ENCODE measurements at places on chromosomes 1 and 21.
A peak's percentile ranks its signal among the peaks of the same experiment; 100 is the strongest.

DNA sequence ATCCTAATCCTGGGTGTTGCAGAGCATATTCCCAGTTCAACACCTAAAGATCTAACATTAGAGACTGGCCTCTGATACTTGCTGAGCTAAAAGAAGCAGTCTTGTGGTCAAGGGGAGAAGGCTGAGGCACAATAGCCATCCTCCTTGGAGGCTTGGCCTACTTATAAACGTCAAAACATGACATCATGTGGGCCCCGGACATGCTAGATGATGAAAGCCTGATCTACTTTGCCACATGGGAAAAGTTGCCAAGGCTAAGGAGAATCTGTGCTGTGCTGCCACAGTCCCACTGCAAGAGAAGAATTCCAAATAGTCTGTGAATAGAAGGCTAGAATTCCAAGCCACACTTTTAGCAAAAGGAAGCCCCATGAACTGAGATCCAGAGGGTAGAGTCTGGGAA, 43.9 kb upstream of the SAMD13 start:
- no peak for DNase-seq

- DNase-seq: no peak
Measured at GRCh38 chr1:25799935-25800702, at the start of gene SELENON. Gene SELENON (plus strand): TSS chr1:25800193. CDS start chr1:25800231, 38 bp downstream.

DNA sequence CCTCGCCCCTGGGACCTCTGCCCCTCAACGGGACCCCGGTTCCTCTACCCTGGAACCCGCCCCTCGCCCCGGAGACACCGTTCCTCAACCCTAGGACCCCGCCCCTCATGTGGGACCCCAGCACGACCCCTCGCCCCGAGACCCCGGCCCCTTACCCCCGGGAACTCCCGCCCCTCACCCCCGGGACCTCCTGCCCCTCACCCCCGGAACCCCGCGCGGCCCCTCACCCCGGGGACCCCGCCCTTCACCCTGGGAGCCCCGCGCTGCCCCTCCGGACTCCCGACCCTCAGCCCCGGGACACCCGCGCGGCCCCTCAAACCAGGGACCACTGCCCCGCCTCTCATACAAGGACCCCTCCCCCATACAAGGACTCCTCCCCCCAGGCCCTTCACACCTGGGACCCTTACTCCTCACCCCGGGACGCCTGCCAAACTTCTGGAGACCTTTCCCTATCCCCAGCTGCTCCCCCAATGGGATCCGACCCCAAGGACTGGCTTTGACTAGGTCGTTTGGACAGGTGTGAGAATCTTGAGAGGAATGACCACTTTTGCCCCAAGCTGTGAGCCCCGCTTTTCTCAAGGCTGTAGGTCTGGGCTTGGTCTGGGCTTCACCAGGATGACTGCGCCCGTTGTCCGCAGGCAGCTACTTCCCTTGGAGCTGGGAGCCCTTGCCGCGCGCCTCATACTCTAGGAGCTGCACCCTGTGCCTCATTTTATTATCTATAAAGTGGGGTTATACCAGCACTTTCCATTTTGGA, 843 bp downstream of the DIP2A start:
- DNase-seq: no peak

GRCh38 chr1:151898519-151898991, 10.8 kb downstream of the THEM4 start:
- peak; percentile 25 for DNase-seq

DNA sequence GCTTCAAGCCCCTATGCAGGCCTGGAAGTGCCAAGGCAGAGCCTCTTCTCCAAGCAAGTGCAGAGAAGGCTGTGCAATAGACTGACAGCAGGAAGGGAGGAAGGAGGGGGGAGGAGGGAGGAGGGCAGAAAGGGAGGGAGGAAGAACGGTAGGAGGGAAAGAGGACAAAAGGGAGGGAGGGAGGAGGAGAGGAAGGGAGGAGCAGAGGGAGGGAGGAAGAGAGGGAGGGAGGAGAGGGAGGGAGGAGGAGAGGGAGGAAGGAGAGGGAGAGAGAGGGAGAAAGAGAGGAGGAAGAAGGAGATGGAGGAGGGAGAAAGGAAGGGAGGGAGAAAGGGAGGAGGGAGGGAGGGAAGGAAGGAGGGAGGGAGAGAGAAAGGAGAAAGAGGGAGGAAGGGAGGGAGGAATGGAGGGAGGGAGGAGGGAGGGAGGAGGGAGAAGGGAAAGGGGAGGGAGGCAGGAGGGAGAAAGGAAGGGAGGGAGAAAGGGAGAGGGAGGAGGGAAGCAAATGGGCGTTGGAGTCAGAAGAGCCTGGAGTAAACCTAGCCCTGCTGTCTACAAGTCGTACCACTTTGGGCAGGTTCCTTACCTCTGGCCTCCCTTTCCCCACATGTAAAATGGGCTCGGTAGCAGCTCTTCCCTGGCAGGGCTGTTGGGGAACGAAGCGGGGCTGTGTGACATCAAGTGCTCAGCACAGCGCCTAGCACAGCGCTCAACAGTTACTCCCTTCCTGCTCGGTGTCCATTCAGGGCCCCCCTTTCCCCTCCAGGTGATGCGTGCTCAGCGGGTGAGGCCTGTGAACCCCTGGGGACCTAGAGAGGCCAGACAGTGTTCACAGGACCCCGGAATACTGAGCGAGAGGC, 244.6 kb downstream of the NPHP4 start:
- DNase-seq: no peak

Measured in CD8-positive, alpha-beta T cell (primary cell).